ENCODE measurements at places on chromosomes 11 and 22. TPM values are rescaled to one million over a fixed set of nuclear protein-coding genes. Genes with fewer than 3 reads are reported as not detected.

Gene SESN3
- total RNA-seq: 7.6 TPM

Gene GPR83
- total RNA-seq: not detected

Gene KDM4D
- total RNA-seq: 1.1 TPM

Gene OR5A1
- total RNA-seq: not detected

Gene HBB
- total RNA-seq: not detected

Gene CNGA4
- 0.07 TPM for total RNA-seq

Gene FOLR2
- not detected for total RNA-seq

Gene OR5W2
- not detected for total RNA-seq

Gene SCN4B
- total RNA-seq: 0.13 TPM

Gene KCNK4
- total RNA-seq: 0.07 TPM

Gene B4GALNT4
- total RNA-seq: 0.86 TPM

Gene SCUBE2
- total RNA-seq: 0.50 TPM

Gene RFPL1
- not detected for total RNA-seq

Gene PLAAT3
- total RNA-seq: 29.4 TPM

Gene MARK2
- total RNA-seq: 26.1 TPM

Gene SMTN
- 158 TPM for total RNA-seq

Gene PDGFB
- total RNA-seq: 69.5 TPM

Gene TIMP3
- total RNA-seq: 0.40 TPM

Gene OR2AT4
- total RNA-seq: not detected

Gene SLC22A8
- total RNA-seq: not detected

Gene KRTAP5-10
- total RNA-seq: not detected

Gene KRTAP5-9
- not detected for total RNA-seq

Gene OR56A1
- not detected for total RNA-seq

Gene DDX25
- not detected for total RNA-seq

Gene MUC6
- total RNA-seq: not detected

Gene KDM2A
- 68.8 TPM for total RNA-seq

Gene MYEOV
- 1.9 TPM for total RNA-seq

Gene FAM111B
- 29.9 TPM for total RNA-seq

Gene SCGB1D2
- not detected for total RNA-seq

Gene CRACR2B
- 4.1 TPM for total RNA-seq

Gene CEP164
- total RNA-seq: 33.5 TPM

Gene MPST
- 108 TPM for total RNA-seq

Gene SLC25A17
- 23.8 TPM for total RNA-seq

Gene PRG3
- total RNA-seq: not detected

Gene NDUFV1
- total RNA-seq: 156 TPM

Gene GAL3ST3
- total RNA-seq: 0.36 TPM

Gene USP2
- total RNA-seq: 0.13 TPM

Gene FOSL1
- total RNA-seq: 41.6 TPM

Gene SGSM1
- 0.50 TPM for total RNA-seq

Gene GVQW3
- total RNA-seq: 2.8 TPM

Gene RDX
- total RNA-seq: 247 TPM

Gene FAR1
- 161 TPM for total RNA-seq

Gene GGT1
- 0.57 TPM for total RNA-seq

Gene TEX54
- not detected for total RNA-seq

Gene SMTNL1
- not detected for total RNA-seq

Gene SCUBE1
- total RNA-seq: not detected

Gene KCNJ1
- under 0.01 TPM for total RNA-seq

Gene ATL3
- total RNA-seq: 149 TPM

Gene P2RY6
- 0.14 TPM for total RNA-seq

Data from thoracic aorta endothelial cell (primary cell).